ENCODE measurements at places on chromosomes 2 and 18. TPM values are rescaled to one million over a fixed set of nuclear protein-coding genes. Genes with fewer than 3 reads are reported as not detected.

DNA sequence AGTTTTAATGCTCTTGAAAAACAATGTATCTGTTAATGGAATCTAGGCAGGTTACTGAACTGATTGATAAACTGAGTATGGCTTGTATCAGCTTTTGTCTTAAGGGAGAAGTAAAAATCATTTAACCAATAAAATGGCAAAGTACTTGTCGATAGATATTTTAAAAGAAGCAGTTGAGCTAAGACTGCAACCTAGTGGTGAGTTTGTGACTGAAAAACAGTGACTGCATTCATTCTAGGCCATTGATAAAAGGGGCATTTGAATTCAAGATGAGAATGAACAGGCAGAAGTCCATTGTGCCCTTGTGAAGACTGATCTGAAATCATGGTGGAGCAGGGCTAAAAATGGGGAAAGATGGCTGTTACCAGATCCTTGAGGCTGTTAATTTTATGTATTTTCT, 59.4 kb upstream of the MSTN start:
- DNase-seq: peak; percentile 41

- no peak for DNase-seq
These were observed 84.8 kb downstream of the STPG4 start for GRCh38 chr2:47070155-47070919.

GRCh38 chr18:13067966-13068365, 76.8 kb downstream of the CEP192 start:
- no peak for DNase-seq

Gene LBH
- 158 TPM for total RNA-seq

GRCh38 chr2:169865492-169865891, 38.2 kb downstream of the UBR3 start:
- DNase-seq: no peak

DNA sequence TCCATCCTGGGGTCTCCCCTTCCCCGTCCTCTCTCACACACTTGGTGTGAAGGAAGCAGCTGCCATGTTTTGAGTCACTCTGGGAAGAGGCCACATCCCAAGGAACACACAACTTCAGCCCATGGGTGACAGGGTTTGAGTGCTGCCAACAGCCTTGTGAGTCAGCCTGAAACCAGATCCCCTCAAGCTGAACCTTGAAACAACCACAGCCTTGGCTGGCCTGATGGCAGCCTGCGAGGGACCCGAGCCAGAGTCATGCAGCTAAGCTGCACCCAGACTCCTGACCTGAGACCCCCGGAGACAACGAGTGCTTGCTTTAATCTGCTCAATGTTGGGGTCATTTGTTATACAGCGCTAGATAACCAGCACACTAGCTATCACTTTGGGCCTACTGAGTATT, 19.3 kb upstream of the MC2R start:
- no peak for DNase-seq

Gene UGT1A1
- not detected for total RNA-seq

- DNase-seq: no peak
These were observed 1644.3 kb upstream of the NXPH2 start for GRCh38 chr2:140424471-140424870.

GRCh38 chr18:13522256-13522655, 204.1 kb downstream of the FAM210A start:
- DNase-seq: no peak

DNA sequence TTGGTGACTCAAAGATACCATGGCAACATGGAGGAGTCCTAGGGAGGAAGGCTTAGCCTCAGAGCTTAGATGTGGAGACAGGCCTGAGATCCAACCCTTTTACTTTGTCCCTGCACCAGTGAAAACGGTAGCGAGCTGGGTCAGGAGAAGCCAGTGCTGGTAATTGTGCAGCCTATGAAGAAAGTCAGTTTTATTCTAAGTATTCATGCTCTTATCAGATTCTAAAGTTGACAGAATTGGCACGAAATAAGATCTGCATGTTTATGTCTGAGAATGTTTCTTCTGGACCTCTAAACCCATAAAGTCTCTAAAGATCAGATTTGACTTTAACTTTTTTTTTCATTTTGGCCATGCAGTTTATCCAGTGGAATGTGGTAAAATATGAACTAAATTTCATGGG, 93.8 kb downstream of the SCG2 start:
- no peak for DNase-seq

Gene DIPK1C
- total RNA-seq: not detected

- DNase-seq: no peak
These were observed 8.9 kb downstream of the LAPTM4A start for GRCh38 chr2:20042531-20042930.

GRCh38 chr2:96538487-96539214, 2.1 kb downstream of the ARID5A start:
- DNase-seq: no peak

DNA sequence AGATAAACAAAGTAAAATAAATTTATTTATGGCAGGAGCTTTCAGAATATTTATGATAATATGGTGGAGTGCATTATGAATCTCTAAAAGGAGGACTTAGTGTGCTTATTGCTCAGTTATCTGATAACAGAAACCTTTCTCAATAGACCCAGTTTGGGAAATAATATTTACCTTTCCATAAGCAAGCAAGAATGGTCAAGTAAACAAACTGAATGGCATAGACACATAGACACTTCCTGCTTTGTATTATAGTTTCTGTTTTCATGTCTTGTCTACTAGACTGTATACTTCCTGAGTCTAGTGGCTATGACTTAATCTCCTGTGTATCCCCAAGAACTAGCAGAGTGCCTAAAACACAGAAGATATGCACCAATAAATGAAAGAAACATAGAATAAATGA, 87.8 kb downstream of the UPP2 start:
- no peak for DNase-seq

DNA sequence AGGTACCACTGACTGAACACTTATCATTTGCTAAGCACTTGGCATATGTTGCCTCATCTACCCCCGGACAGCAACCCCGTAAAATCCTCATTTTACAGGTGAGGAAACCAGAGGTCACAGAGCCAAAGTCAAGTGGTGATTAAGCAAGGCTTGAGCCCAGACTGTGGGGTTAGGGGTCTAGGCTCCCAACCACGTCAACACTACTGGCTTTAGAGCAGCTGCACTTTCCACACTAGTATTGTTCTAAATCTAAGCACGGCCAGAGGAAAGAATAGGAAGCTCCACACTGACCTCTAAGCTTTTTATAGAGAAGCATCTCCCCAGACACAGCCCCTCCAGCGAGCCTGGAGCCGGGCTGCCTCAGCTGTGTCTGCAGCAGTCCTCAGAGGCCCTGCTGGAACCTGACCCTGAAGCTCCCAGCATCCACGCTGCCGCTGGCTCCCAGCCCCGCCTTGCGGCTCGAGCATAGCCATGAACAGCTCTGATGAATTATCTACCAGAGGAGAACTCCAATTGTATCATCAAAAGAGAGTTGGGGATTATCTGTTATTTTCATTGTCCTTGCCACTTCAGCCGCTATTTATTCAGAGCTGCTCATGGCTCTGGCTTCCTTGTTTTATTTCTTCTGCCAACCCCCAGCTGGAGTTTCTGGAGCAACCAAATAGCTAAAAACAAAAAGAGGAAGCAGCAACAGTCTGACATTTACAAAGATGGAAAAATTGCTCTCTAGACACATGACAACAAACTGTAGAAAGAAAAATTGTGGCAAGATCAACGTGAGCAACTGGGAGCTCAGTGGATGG, 62.2 kb upstream of the RTN4 start:
- DNase-seq: peak; percentile 78

- DNase-seq: no peak
These were observed 116.8 kb downstream of the IKZF2 start for GRCh38 chr2:213034585-213034984.

GRCh38 chr2:43321446-43321845, 95.0 kb upstream of the ZFP36L2 start:
- DNase-seq: no peak

Gene REG1B
- not detected for total RNA-seq

GRCh38 chr2:239020541-239021041, 172.7 kb downstream of the TWIST2 start:
- DNase-seq: no peak

DNA sequence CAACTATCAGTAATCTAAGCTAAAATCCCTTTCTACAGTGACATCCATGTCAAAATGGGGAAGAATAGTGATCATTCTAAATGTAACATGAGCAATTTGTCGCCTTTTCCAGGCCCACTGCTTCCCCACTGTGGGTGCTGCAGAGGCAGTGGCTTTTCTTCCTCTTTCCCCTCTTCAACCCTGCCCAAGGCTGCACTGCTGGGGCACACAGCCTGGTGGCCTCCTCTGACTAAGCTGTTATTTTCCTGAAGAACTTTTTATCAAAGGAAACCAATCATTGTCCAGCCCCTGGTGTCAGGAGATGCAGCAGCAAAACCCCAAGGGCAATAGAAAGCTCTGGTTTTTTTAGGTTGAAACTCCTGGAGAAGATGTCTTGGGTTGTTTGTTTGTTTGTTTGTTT, 117.6 kb upstream of the KLF7 start:
- DNase-seq: no peak

DNA sequence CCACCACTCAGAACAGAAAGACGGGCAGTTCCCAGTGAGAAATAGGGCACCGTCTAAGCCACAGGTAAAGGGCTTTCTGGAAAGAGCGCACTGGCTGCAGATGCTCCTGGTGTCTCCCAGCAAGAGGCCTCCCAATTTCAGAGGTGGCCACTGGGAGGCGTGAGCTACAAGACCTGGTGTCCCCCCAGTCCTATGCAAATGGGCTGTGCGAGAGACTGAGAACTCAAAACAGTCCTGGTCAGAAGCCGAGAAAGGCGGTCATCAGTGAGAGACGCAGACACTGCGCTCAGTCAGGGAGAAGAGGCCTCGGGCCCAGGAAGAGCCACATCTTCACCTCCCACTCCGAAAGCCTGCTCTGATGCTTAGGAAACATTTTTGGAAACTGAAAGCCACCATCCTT, 179.5 kb downstream of the EIPR1 start:
- no peak for DNase-seq

Gene TMEFF2
- 1.4 TPM for total RNA-seq

Gene SH2D6
- total RNA-seq: 0.36 TPM

Gene KDM3A
- total RNA-seq: 35.8 TPM

DNA sequence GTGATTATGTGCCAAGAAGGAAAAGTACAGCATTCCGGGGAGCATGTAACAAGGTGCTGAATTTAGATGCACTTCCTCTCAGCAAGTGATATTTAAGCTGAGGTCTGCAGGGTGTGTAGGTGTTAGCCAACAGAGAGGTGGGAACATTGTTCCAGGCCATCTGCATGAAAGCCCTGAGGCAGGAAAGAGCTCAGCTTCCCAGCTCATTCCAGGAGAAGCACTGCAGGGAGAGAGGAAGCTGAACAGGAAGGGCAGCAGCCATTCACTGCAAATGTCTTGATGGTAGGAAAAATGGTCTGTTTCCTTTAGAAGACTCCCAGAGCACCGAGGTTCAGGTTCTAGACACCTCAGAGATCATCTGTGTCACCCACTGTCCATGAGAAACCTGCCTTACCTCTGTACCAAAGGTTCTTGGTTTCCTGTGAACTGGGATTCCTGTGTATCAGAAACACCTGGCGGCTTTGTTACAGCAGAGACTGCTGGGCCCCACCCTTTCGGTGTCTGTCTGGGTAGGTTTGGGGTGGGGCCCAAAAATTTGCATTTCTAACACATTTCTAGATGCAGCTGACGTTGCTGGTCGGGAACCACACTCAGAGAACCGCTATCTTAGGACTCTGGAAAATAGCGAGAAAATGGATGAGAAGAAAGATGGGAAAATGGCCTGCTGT, 84.0 kb downstream of the RTN4 start:
- no peak for DNase-seq

DNA sequence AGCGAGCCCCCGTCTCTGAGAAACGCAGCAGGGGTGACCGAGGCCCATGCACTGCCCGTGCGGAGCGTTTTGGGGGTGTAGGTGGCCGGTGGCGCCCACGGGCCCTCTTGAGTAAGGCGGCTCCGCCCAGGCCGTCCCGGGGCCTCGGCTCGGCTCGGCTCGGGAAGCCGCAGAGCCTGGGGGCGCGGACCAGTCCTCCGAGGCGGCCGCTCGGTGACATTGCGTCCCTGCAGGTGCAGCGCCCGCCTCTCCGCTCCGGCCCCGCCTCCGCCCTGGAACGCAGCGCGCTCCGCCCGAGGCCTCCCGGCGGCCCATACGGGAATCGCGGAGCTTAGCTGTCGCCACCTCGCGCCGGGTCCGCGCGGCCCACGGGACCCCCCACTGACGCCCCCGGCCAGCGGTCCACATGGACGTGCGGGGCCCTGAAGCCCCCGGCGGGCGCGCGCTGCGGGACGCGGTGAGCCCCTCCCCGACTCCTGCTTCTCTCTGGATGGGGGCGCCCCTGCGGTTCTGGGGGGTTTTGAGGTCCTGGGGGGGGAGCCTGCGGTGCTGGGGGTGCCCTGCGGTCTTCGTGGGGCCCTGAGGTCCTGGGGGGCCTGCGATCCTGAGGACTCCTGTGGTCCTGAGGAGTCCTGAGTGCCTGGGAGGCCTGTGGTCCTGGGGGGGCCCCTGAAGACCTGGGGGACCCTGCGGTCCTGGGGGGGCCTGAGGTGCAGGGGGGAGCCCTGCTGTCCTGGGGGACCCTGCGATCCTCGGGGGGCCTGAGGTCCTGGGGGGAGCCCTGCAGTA, at the start of gene HSBP1L1:
TSS of gene HSBP1L1 (plus strand) at position 314 of the 789 bp plus-strand sequence. CDS start at position 407, 93 bp downstream.
- no peak for DNase-seq

All from IMR-90 (cell line).